Choroid plexus epithelial cell (primary cell): ENCODE measurements at places on chromosomes 3 and 15.

GRCh38 chr3:55486857-55487380, at the start of gene WNT5A:
TSS of gene WNT5A (minus strand) at chr3:55487306. CDS start at chr3:55486985, 321 bp downstream.
- DNase-seq = peak; percentile 67

DNA sequence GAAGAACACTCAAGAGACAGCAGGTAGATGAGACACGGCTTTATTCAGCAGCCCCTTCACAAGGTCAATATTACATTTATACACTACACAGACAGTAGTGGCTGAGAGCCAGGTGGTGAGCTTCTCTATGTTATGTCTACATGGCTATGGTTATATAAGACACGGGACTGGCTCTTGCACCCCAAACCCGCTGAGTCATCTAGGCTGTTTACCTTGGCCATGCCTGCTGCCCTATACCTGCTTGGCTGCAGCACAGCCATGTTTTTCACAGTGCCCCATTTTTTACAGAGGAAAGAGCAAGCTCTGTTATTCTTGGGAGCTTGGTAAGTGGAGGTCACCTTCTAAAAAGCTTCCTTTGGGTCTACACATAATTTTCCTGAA, 231.6 kb downstream of the IGSF11 start:
- no peak for DNase-seq

DNA sequence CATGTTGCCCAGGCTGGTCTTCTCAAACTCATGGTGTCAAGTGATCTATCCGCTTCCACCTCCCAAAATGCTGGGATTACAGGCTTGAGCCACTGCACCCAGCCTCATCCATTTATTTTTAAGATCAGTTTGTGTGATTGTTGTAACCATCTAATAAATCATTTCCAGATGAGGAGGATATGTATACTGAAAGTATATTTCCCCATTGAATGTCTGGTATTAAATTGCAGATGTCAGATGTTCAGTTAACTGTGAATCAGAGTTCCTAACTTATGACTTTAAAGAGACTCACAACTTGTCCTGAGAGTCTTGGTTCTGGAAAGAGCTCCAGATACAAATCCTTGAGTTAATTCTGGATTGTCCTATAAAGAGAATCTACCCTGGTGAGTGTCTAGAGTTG, 62.4 kb downstream of the TRIM71 start:
- no peak for DNase-seq

- DNase-seq = peak; percentile 56
These were observed 148.0 kb upstream of the OSTN start for GRCh38 chr3:191051037-191051436.

DNA sequence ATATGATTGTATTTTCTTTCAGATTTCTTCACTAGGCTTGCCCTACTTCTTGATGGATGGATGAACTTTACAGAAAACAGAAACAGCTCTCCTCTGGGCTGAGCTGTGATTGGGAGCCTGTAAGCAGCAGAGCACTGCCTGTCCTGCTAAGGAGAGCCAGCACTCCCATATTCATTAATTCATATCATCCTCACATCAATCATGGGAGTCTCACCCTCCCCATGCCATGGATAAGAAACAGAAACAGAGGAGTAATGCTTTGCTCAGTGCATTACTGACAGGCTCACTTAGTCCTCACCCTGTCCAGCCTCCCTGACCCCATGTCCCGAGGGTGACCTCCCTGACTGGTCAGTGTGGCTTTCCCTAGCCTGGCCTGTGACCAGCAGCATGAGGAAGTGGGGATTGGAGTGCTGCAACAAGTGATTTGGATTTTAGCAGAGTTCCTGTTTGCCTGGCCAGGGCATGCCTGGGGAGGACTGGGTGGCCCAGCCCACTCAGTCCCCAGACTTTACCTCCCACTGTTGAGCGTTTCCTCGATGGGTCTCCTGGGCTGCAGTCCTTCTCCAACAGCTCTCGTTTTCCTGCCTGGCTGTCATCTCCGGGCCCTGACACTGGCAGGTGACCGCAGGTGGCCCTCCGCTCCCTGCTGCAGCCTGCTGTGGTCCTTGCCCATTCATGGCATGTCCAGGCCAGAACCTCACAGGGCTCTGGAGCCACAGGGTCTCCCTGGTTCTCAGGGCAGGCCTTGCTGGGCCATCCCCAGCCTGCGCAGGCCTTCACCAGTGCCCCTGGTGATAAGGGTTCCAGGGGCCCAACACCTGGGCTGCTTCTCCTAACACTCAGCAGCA, 1.3 kb upstream of the TMIE start:
- no peak for DNase-seq

GRCh38 chr3:17039594-17039993, 154.8 kb downstream of the PLCL2 start:
- peak; percentile 94 for DNase-seq

GRCh38 chr15:98012354-98012753, 51.9 kb downstream of the ARRDC4 start:
- no peak for DNase-seq

- DNase-seq = no peak
These were observed 468.6 kb downstream of the CNTN6 start for GRCh38 chr3:1561427-1561826.

GRCh38 chr15:78399091-78399490, 38.9 kb upstream of the IREB2 start:
- peak; percentile 17 for DNase-seq

DNA sequence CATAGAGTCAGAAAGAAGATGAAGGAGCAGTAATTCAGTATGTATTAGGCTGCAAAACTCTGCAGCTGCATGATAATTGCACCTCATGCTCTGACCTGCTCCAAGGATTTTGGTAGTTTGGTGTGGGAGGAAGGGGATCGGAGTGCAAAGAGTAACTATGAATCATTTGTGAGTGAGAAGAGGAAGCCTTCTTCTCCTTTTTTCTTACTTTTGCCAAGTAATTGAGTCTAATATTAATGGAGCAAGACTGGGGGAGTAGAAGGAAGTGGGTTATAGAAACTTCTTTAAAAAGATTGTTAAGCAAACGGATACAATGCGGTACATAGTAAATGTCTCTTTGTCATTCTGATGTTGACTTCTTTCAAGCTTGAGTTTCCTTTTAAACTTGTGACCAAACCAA, 276.5 kb downstream of the EDEM1 start:
- no peak for DNase-seq

- peak; percentile 99 for DNase-seq
These were observed 48.3 kb upstream of the TRIM42 start for GRCh38 chr3:140629357-140630137.

DNA sequence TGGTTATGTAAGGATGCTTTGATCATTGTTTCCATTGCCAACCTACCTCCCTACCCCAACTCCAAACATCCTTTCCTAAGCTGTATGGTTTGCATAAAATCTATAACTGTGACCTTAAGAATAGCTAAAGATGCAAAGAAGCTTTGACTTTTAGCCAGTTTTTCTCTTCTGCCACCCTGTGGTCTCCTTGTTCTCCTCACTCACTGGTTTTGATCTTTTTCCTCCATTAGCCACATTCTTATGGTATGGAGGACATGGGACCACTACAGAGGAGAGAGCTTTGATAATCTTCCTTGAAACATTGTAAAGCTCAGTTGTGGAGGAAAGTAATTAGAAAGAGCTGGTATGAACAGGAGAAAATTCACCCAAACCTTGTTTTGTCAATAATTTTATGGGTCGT, 115.9 kb downstream of the NEK11 start:
- DNase-seq = peak; percentile 38

GRCh38 chr15:46222826-46223225, 588.0 kb downstream of the SQOR start:
- DNase-seq = no peak

- DNase-seq = peak; percentile 61
These were observed 135.0 kb upstream of the DPH6 start for GRCh38 chr15:35680951-35681350.

DNA sequence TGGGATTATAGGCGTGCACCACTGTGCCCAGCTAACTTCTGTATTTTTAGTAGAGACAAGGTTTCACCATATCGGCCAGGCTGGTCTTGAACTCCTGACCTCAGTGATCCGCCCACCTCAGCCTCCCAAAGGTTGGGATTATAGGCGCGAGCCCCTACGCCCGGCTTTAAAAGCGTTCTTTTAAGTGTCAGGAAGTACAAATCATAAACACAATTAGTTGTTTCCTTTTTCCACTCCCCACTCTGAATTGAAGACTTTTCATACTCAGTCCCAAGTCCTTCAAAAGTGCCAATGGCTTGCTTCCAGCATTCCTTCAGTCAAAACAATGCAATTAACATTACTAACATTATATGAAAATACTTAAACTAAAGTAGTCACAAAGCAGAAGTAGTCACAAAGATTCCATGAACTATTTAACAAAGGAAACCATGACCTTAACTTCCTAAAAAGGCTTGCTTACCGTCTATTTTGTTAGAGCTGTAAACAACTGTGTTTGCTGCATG, 8.1 kb downstream of the WDR82 start:
- no peak for DNase-seq

DNA sequence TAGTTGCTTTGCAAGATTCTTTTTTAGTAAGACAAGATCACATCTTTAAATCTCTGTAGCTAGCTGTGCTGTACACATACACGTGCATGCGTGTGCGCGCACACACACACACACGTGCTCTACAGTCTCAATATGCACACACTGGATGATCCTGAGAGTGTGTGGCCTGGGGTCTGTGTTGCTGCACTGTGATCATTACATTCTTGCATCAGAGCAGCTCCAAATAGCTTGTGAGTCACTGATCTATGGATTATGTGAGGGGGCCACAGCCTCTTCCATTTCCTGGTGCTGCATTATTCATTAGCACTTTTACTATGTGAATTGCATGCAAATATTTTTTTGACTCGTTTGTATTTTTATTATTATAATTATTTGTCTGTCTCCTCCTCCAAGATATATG, 34.6 kb downstream of the MCTP2 start:
- no peak for DNase-seq

GRCh38 chr3:172314591-172315160, 133.6 kb downstream of the GHSR start:
- DNase-seq = no peak

DNA sequence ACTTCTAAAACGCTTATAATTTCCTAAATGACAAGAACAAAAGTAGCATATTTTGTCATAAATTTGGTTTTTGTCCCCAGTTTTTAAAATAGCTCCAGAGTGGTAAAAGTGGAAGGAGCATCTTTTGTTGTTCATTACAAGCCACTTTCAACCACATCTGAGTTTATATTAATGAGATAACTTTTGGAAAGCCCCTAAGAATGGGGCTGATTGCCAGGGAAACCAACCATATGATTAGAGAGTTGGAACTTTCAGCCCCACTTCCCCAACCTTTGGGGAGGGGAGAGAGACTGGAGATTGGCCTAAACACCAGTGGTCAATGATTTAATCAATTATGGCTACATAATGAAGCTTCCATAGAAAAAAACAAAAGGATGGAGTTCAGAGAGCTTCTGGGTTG, 57.4 kb downstream of the CPA3 start:
- DNase-seq = no peak

- no peak for DNase-seq
These were observed 15.4 kb upstream of the KLF15 start for GRCh38 chr3:126372413-126373145.

GRCh38 chr15:32974691-32975090, 219.8 kb downstream of the FMN1 start:
- no peak for DNase-seq

GRCh38 chr3:136617198-136617597, 135.0 kb downstream of the STAG1 start:
- DNase-seq = no peak

GRCh38 chr3:32076566-32076965, 29.9 kb upstream of the GPD1L start:
- peak; percentile 70 for DNase-seq

DNA sequence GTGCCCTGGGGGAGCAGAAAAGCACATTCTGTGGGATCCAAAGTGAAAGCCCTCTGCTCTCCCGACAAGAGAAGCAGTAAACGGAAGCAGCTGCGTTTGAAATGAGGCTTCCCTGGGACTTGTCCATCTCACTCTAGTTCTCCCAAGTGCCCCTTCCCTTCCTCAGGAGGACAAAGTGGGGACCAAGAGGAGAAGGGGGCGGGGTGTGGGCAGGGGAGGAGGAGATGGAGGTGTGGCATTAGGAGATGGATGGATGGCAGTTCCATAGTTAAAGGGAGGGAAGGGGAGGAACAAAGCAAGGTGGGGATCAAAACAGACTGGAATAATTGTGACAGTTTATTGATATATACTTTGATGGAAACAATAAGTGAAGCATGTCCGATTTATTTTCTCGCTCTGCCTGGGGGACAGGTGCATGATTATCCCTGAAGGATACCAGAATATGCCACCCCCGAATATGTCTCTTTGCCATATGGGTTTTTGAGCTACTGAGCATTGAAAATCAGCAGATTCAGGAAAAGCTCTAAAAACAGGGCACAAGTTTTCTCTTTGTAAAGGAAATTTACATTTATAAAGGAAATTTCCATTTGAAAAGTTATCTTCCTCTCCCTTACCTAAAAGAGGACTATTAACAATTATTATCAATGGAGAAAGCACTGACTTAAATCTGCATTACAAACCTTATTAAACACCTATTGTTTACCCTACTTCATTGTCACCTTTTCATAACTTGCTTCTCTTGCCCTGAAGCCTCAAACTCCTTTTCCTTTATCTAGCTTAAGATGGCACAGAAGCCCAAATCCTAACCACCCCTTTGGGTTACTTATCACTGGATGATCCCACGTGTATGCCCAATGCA, 58.9 kb upstream of the DAZL start:
- DNase-seq = peak; percentile 1

- DNase-seq = no peak
These were observed 1.3 kb upstream of the TRIP4 start for GRCh38 chr15:64386291-64386690.

DNA sequence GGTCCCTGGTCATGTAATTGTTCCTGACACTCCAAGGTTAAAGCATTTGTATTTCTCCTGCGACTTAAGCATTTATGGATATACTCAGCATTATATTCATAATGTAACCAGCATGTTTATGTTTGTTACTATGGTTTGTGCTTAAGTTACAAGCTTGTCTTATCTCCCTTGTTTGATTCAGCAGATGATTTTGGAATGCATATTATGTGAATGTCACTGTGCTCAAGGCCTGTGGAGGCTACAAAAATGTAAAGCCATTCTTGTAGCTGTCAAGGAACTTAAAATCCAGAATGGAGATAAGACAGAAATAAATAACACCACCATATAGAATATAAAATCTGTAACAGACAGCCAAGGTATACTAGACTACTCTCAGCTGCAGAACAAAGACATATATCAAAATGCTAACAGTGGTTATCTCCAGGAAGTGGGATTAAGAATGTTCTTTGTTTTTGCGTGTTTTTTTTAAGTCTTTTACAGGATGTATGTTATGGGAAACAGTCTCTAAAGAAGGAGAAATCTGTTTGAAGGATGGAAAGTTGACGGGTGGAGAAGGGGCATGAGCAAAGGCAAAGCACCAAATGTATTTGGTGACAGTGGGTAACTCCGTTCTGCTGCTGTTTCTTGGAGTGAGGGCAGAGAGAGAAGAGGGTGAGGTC, 61.4 kb downstream of the IGF2BP2 start:
- peak; percentile 66 for DNase-seq

- DNase-seq = no peak
These were observed 13.5 kb downstream of the HDDC3 start for GRCh38 chr15:90918835-90919234.

DNA sequence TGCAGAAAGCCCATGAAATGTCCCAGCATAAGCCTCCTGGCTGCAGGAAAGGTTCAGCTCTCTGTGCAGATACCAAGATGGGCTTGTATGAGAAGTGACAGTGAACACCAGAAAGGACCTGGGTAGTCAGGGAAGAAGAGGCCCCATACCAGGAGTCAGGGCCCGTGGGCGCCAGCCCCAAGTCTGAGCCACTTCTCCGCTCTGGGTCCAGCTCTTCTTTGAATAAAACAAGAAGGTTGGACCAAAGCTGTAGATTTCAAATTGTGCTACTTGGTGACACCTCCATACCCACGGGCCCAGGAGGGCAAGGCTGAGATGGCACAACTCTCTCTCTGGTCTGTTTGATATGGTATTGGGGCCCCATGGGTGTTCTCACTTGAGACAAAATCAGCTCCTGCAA, 261.5 kb downstream of the UACA start:
- DNase-seq = no peak

- no peak for DNase-seq
These were observed 349.4 kb downstream of the PTPRG start for GRCh38 chr3:61910732-61911131.
